ENCODE measurements at places on chromosomes 4 and X.
A peak's percentile ranks its signal among the peaks of the same experiment; 100 is the strongest.

- DNase-seq, result no peak
Measured at GRCh38 chr4:94307231-94307871, 35.3 kb downstream of the HPGDS start.

GRCh38 chr4:98662626-98663225, 4.3 kb upstream of the TSPAN5 start:
- no peak for DNase-seq

DNA sequence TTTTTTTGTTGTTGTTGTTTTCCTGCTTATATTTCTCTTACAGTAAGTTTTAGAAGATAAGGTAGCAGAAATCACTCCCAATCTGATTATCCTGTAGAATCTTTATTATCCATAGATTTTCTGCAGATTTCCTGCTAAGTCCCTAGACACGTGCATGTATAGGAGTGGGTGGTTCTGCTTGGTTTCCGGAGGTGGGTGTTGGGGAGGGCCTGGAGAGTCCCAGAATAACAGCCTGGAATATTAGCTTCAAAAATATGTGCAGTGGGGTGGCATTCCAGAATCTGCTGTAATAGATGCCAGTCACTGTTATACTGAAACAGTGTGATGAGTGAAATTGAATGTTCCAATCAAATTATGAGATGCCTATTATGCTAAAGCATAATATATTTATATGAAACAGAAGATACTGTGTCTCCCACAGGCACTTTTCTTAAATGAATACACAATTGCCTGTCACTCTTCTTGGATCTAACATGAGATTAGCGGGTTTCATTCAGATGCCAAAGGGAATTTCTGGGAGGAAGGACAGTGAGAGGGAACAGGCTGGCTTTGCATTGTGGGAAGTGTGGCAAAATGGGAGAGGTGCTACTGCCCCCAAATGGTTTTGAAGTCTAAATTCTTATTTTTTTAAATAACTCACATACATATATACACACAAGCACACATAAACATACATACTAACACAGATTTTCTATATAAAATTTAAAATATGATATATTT, 37.6 kb downstream of the C4orf50 start:
- DNase-seq, result no peak

GRCh38 chr4:58507079-58507478, 1396.9 kb upstream of the IGFBP7 start:
- DNase-seq, result no peak

DNA sequence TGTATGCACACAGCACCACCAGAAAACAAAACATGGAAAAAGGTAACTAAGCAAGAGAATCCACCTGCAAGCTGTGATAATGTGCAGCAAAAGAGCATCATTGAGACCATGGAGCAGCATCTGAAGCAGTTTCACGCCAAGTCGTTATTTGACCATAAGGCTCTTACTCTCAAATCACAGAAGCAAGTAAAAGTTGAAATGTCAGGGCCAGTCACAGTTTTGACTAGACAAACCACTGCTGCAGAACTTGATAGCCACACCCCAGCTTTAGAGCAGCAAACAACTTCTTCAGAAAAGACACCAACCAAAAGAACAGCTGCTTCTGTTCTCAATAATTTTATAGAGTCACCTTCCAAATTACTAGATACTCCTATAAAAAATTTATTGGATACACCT, 90.2 kb downstream of the TET2 start:
- DNase-seq, result no peak

DNA sequence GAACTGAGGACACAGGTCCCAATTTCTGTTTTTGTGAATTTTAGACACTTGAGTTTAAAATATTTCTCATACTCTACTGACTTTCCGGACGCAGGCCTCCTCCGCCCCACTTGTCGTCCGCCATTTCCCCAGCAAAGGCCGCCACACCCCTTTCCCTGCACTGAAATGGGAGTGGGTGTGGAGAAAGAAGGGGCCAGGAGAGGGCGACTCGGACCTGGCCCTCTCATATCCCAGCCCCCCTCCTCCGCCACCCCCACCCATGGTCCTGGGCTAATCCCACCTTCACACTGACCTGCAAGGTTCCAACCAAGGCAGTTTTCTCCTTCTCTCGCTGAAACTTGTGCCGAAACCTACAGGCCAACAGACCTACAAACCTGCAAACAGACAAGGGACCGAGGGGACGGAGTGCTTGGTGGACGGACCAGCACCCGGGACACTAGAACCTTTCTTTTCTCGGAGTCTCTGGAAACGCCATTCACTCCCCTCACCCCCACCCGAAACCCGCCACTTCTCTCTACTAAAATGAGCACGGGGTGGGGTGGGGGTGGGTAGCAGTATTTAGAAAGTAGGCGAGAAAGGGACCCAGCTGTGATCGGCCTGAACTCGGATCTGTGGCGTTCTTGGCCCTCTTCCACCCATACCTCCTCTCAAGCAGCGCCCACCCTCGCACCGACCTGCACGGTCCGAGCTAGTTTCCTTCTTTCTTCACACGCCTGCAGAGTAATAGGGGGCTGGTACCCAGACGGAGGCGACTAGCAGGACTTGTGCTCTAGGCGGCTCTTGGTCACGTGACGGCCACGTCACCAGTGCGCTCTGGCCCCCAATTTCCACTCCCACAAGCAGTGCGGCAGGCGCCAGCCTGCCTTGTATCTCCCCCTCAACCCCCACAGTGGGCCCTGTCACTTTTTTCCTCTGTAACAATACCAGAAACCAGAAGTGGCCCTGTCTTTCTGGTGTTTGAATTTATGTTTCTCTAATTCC, at the start of gene ARMCX6:
Gene ARMCX6, minus strand, starts transcription at position 790 of the 981 bp plus-strand sequence. CDS start 1,380 bp downstream, outside the sequence.
- DNase-seq, result peak; percentile 36
